ENCODE measurements at places on chromosomes 5 and 9.

GRCh38 chr9:2664174-2665065, 42.8 kb downstream of the VLDLR start:
- no peak for DNase-seq
- H3K4me1 ChIP-seq: peaks cover 3% of the 10 kb centered on the region
- H3K36me3 ChIP-seq: peaks cover 13% of the 10 kb centered on the region
- no peak overlapping the region for H3K4me3 ChIP-seq

DNA sequence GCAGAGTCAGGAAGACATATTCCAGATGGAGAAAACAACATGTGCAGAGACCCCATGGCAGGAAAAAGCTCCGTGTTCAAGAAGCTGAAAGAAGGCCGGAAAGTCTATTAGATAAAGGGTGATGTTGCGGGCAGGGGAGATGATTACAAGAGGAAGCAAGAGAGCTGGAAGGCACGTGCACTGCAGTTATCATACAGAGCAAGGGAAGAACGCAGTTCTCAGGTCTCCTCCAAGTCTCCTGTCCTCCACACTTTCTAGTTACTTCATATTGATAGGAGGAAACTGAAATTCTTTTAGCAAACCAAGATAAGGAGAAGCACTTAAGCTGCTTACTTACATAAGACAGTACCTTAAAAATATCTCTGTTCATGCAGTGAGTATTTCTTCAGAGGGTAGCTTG, 58.3 kb upstream of the PLPP6 start:
- no peaks in the 10 kb centered on the region for H3K27me3 ChIP-seq
- DNase-seq: no peak
- no peak overlapping the region for H3K4me3 ChIP-seq
- no peaks in the 10 kb centered on the region for H3K4me1 ChIP-seq
- no peaks in the 10 kb centered on the region for H3K36me3 ChIP-seq

DNA sequence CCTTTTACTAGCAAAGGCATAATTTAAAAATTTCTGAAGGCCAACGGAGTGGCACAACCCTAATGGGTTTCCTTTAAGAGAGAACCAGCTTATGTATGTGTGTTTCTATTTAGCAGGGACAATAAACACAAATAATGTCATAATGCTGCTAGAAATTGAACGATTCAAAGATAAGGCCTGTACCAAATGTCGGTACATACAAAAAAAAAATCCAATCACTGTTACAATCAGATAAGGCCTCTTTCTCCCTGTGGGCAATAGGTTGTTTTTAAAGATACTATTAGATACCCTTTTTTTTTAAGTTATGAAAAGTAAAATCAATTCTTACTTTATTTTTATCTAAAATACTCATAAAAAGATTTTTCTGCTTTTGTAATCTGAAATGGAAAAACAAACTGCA, 821.0 kb downstream of the PRELID2 start:
- no peak overlapping the region for H3K4me3 ChIP-seq
- DNase-seq: no peak
- H3K27ac ChIP-seq: no peak overlapping the region
- H3K4me1 ChIP-seq: no peaks in the 10 kb centered on the region
- no peaks in the 10 kb centered on the region for H3K27me3 ChIP-seq
- H3K36me3 ChIP-seq: no peaks in the 10 kb centered on the region

- H3K36me3 ChIP-seq: peaks cover 22% of the 10 kb centered on the region
- no peaks in the 10 kb centered on the region for H3K27me3 ChIP-seq
- H3K4me1 ChIP-seq: peaks cover 37% of the 10 kb centered on the region
- H3K4me3 ChIP-seq: no peak overlapping the region
- H3K27ac ChIP-seq: no peak overlapping the region
Observed at GRCh38 chr9:87546704-87547103, 49.0 kb downstream of the DAPK1 start.

GRCh38 chr9:129473523-129474244, 147.2 kb downstream of the C9orf50 start:
- no peak overlapping the region for H3K4me3 ChIP-seq
- no peak for DNase-seq
- no peaks in the 10 kb centered on the region for H3K36me3 ChIP-seq

DNA sequence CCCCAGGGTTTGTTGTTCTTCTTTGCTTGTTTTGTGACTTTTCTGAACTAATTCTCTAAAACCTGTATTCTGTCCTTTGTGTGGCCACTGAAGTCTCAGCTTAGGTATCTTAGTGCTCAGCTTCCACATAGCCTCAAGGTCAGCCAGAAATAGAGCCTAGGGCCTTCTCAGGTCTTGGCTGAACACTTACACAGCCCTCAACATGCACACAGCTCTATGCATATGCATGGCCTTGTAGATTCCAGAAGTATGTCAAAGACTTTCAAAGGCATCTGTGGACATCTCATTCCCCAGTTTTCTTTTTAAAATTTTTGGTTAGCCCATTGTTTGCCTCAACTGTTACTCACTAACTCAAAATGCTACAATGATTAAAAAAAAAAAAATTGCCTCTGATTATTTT, 99.9 kb upstream of the GRIA1 start:
- no peaks in the 10 kb centered on the region for H3K27me3 ChIP-seq
- H3K4me3 ChIP-seq: no peak overlapping the region
- no peak overlapping the region for H3K27ac ChIP-seq
- H3K4me1 ChIP-seq: no peaks in the 10 kb centered on the region
- no peak for DNase-seq

GRCh38 chr9:26459959-26460358, 432.6 kb downstream of the CAAP1 start:
- no peak for DNase-seq
- H3K4me3 ChIP-seq: no peak overlapping the region
- no peaks in the 10 kb centered on the region for H3K4me1 ChIP-seq
- H3K27me3 ChIP-seq: no peaks in the 10 kb centered on the region
- H3K27ac ChIP-seq: no peak overlapping the region
- H3K36me3 ChIP-seq: no peaks in the 10 kb centered on the region

GRCh38 chr9:78261403-78262001, 25.6 kb downstream of the CEP78 start:
- H3K27me3 ChIP-seq: no peaks in the 10 kb centered on the region
- peaks cover 19% of the 10 kb centered on the region for H3K36me3 ChIP-seq
- no peak overlapping the region for H3K27ac ChIP-seq
- H3K4me3 ChIP-seq: no peak overlapping the region
- DNase-seq: no peak
- no peaks in the 10 kb centered on the region for H3K4me1 ChIP-seq

DNA sequence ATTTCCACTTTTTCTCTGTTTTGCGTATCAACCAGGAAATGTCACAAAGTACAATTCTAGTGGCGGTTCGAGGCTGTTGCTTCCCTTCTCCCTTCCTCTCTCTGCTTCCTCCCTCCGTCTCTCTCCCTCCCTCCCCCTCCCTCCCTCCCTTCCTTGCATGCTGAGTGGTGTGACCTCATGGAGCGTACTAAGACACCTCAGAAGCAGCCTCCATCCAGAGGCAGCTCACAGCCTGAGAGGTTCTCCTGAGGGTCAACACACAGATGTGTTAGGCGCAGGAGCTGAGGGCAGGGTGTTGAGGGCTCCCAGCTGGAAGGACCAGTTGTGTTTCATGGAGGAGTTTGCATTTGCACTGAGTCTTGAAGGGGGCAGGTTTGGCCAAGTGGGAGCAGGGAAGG, 57.7 kb downstream of the COL5A1 start:
- H3K4me1 ChIP-seq: peaks cover 17% of the 10 kb centered on the region
- DNase-seq: no peak
- H3K36me3 ChIP-seq: peaks cover 15% of the 10 kb centered on the region
- H3K27ac ChIP-seq: no peak overlapping the region
- no peaks in the 10 kb centered on the region for H3K27me3 ChIP-seq
- no peak overlapping the region for H3K4me3 ChIP-seq

- no peak for DNase-seq
- H3K4me1 ChIP-seq: no peaks in the 10 kb centered on the region
- H3K4me3 ChIP-seq: no peak overlapping the region
- H3K36me3 ChIP-seq: no peaks in the 10 kb centered on the region
- H3K27me3 ChIP-seq: peaks cover 18% of the 10 kb centered on the region
- no peak overlapping the region for H3K27ac ChIP-seq
Observed at GRCh38 chr9:6408320-6408719, 4.7 kb upstream of the UHRF2 start.

DNA sequence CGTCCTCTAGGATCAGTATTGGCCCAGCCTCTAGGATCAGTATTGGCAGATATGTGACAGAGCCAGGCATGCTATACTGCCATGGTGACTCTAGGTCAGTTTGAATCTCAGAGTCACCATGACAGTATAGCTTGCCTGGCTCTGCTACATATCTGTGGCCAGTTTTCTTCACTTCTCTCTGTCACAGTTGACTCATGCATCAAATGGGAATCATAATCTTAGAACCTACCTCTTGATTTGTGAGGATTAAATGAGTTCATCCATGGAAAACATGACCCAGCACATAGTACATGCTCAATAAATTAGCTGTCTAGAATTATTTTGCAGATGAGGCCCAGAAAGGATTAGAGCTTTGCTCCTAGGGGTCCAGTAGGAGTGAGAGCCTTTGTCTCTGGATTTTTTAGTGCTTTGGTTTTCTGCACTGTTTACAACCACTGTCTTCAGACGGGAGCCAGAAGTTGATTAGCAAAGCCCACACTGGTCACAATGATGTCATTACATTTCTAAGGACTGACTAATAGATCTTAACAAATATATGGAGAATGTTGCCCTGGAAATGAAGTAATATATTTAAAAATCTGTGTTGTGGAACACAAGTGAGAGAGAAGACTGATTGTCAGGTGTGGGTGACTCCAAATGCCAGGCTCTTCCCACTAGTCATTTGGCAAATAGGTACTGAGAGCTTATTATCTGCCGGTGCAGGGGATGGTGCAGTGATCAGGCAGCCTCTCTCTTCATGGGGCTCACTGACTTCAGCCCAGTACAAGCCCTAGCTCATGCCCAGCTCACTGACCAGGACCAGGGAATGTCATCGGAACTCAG, 76.0 kb downstream of the COL15A1 start:
- H3K4me3 ChIP-seq: no peak overlapping the region
- H3K27ac ChIP-seq: peak overlapping the region; percentile 56
- no peaks in the 10 kb centered on the region for H3K36me3 ChIP-seq
- DNase-seq: no peak

- no peak overlapping the region for H3K4me3 ChIP-seq
- H3K27ac ChIP-seq: no peak overlapping the region
- peaks cover 2% of the 10 kb centered on the region for H3K27me3 ChIP-seq
- peaks cover 2% of the 10 kb centered on the region for H3K36me3 ChIP-seq
- no peak for DNase-seq
Observed at GRCh38 chr5:157444224-157444623, 15.8 kb upstream of the NIPAL4 start.

- H3K36me3 ChIP-seq: no peaks in the 10 kb centered on the region
- DNase-seq: no peak
- H3K4me3 ChIP-seq: no peak overlapping the region
- H3K27me3 ChIP-seq: no peaks in the 10 kb centered on the region
- peaks cover 11% of the 10 kb centered on the region for H3K4me1 ChIP-seq
Observed at GRCh38 chr9:15867988-15868387, 315.1 kb downstream of the CCDC171 start.

DNA sequence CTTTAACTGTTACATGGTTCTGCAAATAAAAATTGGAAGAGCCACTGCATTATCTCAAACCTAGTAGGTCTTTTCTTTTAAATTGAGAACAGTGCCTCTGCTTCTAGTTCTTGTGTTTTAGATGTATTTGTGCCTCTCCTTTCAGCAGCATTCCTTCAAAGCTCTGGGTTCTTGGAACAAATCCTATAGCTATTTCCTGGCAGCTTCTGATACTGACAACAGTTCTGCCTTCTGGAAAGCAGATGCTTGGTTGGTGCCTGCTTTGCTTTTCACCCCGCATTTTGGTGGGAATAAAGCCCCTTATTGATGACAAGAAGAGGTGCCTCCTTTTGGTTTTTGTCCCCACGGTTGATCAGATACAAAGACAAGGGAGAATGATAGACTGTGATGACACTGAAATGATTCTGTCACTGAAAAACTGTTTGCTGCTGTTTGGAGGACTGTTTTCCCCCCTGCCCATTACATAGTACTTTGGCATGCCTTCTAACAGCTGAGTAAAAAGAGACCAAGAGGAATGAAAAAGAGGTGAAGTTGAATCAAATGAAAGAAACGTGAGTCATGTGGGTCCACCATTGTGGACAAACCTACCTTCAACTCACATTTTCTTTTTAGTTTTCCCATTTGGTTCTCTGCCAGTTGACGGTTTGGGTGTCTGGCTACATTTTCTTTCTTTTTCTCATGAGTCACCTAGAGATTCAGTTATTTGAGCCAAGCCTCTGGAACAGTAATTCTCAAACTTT, 5.6 kb downstream of the PTCD2 start:
- no peaks in the 10 kb centered on the region for H3K27me3 ChIP-seq
- peaks cover 9% of the 10 kb centered on the region for H3K4me1 ChIP-seq
- H3K4me3 ChIP-seq: no peak overlapping the region
- peaks cover 31% of the 10 kb centered on the region for H3K36me3 ChIP-seq
- DNase-seq: no peak
- H3K27ac ChIP-seq: no peak overlapping the region

GRCh38 chr5:78916044-78916443, 69.1 kb downstream of the ARSB start:
- H3K4me3 ChIP-seq: no peak overlapping the region
- no peaks in the 10 kb centered on the region for H3K27me3 ChIP-seq
- no peaks in the 10 kb centered on the region for H3K36me3 ChIP-seq
- no peak for DNase-seq
- H3K27ac ChIP-seq: peak overlapping the region; percentile 31

DNA sequence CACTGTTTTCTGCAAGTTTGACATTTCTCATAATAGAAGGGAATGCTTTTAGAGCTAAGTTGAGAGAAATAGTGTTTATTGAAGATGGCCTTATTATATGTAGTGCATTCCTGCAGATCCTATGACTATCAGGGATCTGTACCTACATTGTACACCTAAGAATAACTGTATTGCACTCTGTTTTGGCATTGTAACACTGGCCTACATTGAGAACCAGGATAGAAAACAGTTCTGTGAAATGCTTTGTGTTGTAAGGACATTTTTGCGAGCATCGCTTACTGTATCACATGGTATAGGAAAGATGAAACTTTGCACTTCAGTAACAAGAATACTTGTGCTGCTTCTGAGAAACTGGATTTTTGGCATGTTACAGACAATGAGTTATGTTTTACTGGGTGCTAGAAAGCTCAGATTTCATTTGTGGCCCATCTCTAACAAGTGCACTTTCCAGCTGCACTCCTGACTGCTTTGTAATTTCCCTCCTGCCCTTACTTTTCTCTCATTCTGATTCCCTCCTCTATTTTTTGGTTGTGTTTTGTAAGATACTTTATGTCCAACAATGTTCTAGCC, 30.6 kb downstream of the C9orf85 start:
- H3K27ac ChIP-seq: peak overlapping the region; percentile 1
- no peak overlapping the region for H3K4me3 ChIP-seq
- H3K27me3 ChIP-seq: no peaks in the 10 kb centered on the region
- no peak for DNase-seq

GRCh38 chr9:27379311-27380251, 82.6 kb upstream of the EQTN start:
- H3K4me3 ChIP-seq: no peak overlapping the region
- H3K36me3 ChIP-seq: no peaks in the 10 kb centered on the region
- H3K27me3 ChIP-seq: no peaks in the 10 kb centered on the region
- DNase-seq: no peak
- H3K4me1 ChIP-seq: peaks cover 41% of the 10 kb centered on the region

DNA sequence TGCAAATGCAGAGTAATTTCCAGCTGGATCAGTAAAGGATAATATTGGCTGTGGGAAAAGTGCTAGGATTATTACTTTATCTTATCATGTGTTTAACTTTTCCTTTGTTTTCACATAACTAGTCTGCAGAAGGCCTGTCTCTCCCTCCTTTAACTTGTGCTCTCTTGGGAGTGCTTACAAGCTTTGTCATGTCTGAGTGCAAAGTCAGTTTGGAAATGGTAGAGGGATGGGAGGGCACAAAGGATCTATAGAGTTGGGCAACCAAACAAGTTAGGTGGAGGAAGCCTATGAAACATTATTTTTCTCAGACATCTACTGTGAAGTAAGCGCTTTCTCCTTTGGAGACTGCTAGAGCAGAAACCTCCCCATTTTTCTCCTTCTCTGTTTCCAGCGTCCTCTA, 308.8 kb downstream of the ARHGAP26 start:
- no peaks in the 10 kb centered on the region for H3K36me3 ChIP-seq
- no peaks in the 10 kb centered on the region for H3K27me3 ChIP-seq
- H3K4me3 ChIP-seq: no peak overlapping the region
- peaks cover 23% of the 10 kb centered on the region for H3K4me1 ChIP-seq
- no peak overlapping the region for H3K27ac ChIP-seq
- DNase-seq: no peak

Measured in mesothelial cell of epicardium (in vitro differentiated cells).